NCI-H1417 (cell line): ENCODE measurements at places on chromosomes 2 and 18.

DNA sequence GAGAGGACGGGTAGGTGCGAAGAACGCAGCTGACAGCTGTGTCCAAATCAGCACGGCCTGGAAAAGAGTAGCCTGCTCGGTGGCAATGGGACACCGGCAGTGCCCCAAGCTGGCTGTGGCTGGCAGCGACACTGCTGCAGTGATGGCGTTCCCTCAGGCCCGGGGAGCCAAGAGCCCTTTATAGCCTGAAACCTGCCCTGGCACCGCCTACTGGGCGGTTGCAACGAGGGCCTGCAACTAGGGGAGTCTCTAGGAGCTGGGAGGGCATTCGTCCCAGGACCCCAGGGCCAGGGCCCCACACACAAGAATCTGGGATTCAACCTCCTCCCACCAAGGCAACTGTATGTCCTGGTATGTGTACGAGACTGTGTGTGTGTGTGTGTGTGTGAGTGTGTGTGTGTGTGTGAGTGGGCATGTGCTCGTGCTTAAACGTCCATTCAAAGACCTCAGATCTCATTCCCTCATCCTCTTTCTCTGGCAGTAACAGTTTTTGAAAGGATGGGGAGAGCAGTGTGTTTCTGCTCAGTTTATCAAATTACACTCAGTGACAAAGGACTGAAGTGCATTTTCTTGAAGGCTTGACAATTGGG, 6.8 kb upstream of the CYP26B1 start:
- DNase-seq, result no peak

DNA sequence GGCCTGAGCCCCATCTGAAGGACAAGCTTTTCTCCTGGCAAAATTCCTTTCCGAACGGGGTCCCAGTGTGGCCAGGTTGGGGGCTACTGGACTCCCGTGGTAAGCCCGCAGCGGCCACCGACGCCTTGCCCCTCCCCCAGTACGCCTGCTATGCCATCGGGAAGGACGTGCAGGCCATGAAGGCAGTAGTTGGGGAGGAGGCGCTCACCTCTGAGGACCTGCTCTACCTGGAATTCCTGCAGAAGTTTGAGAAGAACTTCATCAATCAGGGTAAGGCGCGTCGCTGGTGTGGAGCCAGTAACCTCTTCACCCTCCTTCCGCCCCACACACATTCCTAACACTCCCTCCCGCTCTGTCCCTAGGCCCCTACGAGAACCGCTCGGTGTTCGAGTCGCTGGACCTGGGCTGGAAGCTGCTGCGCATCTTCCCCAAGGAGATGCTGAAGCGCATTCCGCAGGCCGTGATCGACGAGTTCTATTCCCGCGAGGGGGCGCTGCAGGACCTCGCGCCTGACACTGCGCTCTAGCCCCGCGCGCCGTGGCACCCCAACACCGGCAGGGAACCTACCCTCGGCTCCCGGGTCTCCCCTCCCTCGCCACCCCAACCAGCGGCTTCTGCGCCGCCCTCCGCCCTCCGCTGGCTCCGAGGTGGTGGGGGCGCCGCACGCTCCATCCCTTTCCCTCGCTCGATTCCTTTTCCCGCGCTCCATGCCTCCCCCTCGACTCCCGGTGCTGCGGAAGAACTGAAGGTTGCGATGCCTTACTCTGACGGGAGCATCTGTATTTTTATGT, 13.6 kb upstream of the ANKRD53 start:
- DNase-seq, result no peak

GRCh38 chr2:81266106-81266505, 961.6 kb upstream of the LRRTM1 start:
- peak; percentile 30 for DNase-seq

DNA sequence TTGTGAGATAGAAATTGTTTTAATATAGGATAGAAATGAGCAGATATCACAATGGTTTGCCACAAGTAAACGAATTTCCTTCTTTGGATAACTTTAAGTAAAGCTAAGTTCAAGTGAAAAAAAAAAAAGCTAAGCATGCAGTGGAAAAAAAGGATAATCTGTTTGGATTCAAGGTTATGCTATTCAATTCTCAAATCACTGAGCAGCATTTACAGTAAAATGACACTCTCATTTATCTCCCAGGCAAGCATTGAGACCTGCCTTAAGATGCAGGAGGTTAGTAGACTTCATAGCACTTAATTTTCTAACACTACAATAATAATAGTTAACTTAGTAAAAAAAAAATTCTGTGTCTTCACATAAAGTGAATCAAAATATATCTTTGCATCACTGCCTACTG, 351.3 kb downstream of the NRXN1 start:
- no peak for DNase-seq

GRCh38 chr2:96898641-96899412, 28.9 kb upstream of the SEMA4C start:
- no peak for DNase-seq

DNA sequence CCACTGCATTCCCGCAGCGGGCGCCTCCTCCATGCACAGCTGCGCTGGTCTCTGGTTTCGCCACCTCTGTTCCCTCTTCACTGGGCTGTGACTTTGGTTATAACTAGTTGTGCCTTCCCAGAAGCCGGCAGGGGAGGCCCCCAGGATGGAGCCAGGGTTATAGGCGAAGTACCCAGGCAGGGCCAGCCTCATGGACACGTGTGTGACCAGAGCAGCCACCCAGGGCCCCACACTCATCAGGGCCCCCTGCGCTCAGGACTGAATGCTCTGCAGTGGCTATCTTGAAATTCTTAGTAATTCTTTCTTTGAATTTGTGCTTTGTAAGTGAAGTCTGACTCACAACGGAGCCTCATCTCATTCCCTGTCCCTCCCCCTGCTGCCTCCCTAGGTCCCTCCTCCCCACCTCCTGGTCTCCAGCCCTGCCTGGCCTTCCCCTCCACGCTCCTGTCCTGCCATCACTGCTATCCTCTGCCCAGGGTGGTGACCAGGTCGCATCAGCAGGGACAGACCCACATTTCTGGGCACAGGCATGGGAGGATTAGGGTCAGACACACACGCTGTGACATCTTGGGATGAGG, 38.1 kb upstream of the LBH start:
- no peak for DNase-seq

DNA sequence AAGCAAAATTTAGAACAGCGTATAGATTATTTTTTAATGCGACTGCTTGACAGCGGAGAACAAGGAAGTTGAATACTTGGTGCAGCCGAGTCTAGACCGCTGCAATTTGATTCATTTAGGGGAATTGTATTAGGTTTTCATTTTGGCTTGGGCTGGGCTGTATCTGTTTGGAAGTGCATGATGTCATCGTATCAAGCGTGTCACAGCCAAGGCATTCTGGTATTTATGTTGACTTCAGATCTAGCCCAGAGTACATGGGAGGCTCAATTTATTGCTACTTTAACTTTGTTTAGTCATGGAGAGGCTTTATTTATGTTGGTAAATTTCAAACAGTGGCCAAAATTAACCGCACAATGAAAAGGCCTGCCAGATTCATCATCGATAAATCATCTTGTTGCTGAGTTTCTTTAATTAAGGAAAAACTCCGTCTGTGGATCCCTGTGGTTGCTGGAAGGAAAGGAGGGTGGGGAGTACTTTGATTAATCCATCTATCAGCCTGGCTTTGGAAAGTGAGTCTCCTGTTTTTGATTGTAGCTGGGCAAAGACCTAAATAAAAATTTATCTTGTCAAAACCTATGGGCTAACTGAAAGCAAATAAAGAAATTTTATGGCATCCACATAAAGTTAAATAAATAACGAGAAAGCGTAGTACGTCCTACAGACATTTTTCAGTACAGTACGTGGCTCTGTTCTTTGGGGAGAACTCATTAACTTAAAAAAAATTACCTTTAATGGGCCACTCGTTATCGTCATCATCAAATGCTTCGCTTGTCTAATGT, 230.4 kb upstream of the SPRED2 start:
- DNase-seq, result no peak

GRCh38 chr2:79935771-79936657, 368.5 kb downstream of the LRRTM1 start:
- peak; percentile 3 for DNase-seq

DNA sequence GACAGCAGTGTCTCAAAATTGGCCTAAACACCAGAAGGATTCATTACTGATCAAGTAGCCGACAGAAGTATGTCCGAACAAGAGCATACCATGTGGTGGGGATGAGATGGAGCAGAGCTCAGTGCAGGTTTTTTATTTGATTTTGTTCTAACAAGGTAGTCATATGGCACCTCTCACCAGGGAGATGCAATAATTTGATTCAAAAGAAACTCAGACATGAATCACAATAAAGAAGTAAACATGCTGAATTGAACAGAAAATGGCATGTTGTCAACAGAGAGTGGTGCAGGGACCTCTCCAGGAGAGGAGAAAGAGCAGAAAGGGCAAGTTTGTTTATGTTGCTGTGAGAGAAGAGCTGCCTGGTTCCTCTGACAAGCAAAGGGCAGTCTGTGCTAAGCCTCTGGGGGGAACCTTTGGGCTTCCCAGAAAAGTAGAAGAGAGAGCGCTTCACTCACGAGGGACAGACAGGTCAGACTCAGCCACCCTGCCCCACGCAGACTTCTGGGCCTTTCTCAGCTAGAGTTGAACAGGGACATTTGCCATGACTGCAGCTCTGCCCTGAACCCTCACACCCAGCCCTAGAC, 351.3 kb upstream of the RAB12 start:
- no peak for DNase-seq

- no peak for DNase-seq
Observed at GRCh38 chr2:113116100-113116958, 11.1 kb upstream of the IL1RN start.

DNA sequence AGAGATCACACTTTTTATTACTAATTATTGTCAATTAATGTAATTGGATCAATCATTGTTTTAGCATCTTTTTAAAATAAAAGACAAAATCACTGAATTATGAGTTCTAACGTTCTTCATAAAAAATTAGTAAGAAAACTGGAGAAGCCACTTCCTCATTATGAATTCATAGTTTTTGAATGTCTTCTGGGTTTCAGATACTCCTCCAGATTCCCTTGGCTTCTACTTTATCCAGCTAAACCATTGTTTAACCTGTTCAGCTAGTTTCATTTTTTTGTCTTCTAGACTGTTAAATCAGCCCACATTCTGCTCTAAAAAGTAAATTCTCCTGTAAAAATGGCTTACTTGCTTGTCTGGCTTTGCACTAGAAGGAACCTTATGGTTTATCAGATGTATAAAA, 753.4 kb upstream of the ACVR2A start:
- no peak for DNase-seq

GRCh38 chr2:156675896-156676295, 239.7 kb downstream of the GPD2 start:
- no peak for DNase-seq

DNA sequence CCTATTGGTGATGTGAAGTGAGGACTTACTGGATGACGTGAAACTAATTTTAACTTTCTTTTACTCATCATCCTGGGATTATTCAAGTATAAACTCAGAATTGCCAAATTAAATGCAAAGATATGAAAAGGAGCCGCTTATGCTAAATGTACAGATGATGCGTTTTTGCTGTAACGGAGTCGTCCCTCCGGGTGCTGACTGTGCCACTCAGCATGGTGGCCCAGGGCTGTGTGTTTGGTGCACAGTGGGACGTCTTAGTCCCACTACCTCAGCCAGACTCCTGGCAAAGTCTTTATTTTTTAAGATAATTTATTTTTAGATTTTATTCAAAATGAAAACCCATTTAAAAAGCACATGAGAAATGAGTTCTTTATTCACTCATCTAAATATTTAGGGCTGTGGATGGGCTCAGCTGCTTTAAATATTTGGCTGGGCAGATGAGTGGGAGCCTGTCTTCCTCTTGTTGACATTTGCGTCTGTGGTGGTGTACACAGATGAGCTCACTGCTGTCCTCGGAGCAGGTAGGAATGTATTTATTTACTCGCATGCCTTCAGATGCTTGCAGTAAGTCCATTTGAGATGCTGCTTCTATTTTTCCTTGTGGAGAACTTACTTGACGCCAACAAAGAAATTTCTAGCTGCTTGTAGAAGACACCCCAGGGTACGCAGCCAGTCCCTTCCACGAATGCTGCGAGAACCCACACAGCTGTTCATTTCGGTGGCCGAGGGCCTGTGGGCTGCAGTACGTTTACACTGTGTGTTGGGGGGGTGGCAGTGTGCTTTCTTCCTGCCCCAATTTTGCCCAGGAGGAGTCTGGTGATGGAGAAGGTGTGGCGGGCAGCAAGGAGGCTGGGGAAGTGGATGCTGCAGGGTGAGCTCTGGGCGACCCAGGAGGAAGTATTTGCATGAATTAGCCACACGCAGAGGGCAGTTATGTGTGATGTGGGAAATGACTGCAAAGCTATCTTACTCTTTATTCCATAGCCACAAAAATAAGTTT, 105.0 kb downstream of the AGAP1 start:
- no peak for DNase-seq

GRCh38 chr2:176924909-176925534, 287.6 kb upstream of the HNRNPA3 start:
- no peak for DNase-seq

DNA sequence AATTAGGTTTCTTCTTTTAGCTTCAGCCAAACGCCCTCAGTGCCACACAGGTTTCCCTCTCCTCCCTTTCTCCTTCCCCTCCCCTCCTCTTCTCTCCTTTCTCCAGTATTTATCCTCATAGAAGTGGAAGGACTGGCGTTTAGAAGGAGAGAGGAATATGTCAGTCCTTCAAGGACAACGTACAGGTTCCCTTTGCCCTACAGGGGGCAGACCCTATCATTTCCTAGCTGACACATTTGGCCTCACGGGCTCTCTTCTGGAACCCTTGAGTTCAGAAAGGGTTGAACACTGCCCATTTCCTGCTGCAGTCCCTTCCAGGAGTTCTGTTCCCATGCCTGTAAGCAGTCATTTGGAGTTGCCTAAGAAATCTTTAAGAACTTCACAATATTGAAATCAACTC, 46.1 kb downstream of the CDCA7 start:
- DNase-seq, result peak; percentile 3

GRCh38 chr2:85750587-85751575, 2.9 kb upstream of the ATOH8 start:
- DNase-seq, result peak; percentile 42

- DNase-seq, result no peak
Observed at GRCh38 chr18:22412176-22412911, 5.4 kb downstream of the CTAGE1 start.

- DNase-seq, result peak; percentile 12
Observed at GRCh38 chr2:158745067-158745865, 49.9 kb upstream of the DAPL1 start.

DNA sequence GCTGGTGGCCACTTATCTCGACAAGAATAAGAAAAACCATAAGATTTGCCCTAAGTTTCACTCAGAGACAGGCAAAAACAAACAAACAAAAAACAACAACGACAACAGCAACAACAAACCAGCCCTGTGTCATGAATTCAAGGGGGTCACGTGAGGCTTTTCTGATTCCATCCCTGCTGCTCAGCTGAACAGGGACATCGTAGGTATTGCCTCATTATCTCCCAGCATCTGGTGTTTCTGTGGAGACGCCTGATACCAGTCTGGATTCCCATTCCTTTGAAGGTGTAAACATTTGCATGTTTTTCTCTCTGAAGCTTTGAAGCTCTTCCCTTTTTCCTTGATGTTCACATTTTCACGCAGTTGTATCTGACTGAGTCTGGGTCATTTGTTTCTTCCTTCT, 117.4 kb downstream of the KCNF1 start:
- DNase-seq, result no peak

- no peak for DNase-seq
Observed at GRCh38 chr2:95238131-95238530, 30.8 kb downstream of the ZNF892 start.

GRCh38 chr2:120403261-120403660, 57.3 kb downstream of the INHBB start:
- DNase-seq, result no peak

GRCh38 chr2:29950481-29950880, 29.1 kb upstream of the ALK start:
- no peak for DNase-seq
